Astrocyte (in vitro differentiated cells and primary cell): ENCODE measurements at places on chromosomes 12 and 14. TPM values are rescaled to one million over a fixed set of nuclear protein-coding genes. Genes with fewer than 3 reads are reported as not detected.

DNA sequence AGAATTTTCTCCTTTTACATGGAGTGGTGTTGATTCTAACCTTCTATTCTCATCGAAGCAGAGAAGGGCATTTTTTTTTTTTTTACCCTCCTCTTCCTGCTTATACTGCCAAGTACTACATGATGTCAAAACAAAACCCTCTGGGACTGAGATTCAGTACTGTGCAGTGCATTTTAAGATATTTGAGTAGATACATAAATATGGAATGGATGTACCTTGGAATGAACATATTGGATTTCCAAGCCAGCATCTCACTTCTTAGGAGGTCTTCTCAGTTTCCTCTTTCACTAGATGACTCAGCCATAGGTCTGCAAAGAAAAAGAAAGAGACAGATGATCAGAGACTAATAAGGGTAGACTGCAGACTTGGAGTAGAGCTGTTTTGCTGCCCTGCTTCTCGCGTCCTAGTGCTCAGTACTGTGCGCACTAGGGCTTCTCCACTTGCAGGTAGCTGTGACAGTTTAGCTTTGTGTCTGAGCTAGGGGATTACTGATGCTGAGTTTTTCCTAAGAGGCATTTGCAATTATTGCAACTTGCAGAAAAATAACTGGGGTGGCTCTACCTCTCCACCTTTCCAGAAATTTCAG, 20.4 kb downstream of the TPH2 start:
- peak; percentile 36 for DNase-seq

- no peak for DNase-seq
Observed at GRCh38 chr12:48021485-48022179, 17.4 kb upstream of the COL2A1 start.

- DNase-seq, result no peak
Observed at GRCh38 chr12:101929365-101930041, 52.1 kb downstream of the DRAM1 start.

- DNase-seq, result peak; percentile 99
Observed at GRCh38 chr12:88299567-88300101, 157.5 kb downstream of the TMTC3 start.

Gene CCND2
- 607 and 726 TPM in 2 replicates for total RNA-seq
